ENCODE measurements at places on chromosomes 16 and 17.

GRCh38 chr16:2250652-2251295 is 613 bp downstream of the ECI1 start:
- DNase-seq = peak; percentile 53

- DNase-seq = peak; percentile 42
These were observed 22.9 kb upstream of the ZFPM1 start for GRCh38 chr16:88430185-88430523.

- DNase-seq = no peak
These were observed 97.4 kb upstream of the CIBAR2 start for GRCh38 chr16:85209526-85210121.

GRCh38 chr17:82941021-82942001 is 101.5 kb upstream of the ZNF750 start:
- no peak for DNase-seq

DNA sequence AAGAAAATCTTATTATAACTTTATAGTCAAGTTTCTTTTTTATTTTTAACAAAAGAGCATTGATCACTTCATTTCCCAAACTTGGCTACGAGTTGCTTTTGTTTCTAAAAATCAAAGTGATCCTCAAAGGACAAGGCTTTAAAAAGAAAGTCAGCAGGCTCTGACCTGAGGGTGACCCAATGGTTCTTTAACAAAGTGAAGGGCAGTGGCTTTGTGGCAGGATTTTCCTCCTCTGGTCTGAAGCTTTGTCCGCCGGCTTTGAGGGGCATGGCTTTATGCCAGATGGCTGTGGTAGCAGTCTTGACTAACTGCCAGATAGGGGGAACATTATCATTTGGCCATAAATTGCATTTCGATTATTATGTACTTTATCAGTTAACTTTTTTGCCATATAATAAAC is 28.5 kb downstream of the IQCK start:
- DNase-seq = peak; percentile 9

DNA sequence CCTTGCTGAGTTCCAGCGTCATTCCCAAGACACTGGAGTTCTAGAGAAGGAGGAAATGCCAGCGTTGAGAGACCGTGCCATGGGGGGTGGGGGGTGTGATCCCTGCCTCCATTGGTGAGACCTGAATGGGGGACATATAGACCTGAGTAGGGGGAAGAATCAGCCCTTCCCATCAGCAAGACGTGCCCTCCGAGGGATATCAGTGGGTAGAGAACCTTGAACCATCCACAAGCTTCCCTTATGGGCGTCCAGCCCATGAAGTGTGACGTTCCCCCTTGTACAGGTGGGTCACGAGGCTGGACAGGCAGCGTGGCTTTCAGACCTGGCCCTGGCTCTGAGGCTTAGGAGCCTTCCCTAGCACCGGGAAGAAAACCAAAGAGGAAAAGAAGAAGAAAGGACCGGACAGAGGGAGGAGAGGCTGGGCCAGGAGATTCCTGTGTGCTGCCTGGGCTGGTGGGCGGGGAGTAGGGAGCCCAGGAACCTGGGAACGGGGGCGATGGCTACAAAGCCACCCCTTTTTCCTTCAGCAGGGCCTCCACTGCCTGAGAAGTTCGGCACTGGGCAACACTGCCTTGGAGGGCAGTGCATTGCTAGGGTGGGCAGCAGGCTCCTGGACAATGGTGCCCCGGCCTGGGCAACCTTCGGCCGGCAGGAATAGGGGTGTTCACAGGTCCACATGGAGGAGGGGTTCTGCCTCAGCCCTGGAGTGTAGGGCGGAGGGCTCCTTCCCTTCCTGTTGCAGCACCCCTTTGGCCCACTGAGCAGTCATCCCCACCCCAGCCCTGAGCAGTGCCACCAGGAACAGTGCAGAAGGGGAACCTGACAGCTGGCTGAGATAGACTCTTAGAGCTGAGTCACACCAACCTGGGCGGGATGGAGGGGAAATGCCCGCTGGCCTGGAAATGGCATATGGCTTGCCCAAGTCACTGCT is 7.2 kb downstream of the RAB11FIP4 start:
- DNase-seq = no peak

DNA sequence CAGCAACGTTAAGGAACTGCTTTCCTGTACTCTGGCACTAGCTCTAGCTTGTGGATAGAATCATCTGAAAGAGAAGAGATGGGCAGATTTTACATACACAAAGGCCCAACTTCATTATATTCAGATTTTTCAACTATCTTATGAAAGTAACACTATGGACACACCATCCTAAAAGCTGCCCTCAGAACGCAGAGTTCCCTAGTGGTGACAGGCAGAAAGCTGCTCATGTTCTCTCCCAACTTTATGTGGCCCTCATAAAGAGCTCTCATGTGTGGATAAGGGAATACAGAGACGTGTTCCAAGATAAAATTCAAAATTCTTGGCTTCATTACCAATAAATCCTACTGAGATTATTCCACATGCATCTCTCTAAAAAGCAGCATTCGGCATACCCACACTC is 1.5 kb downstream of the CFAP20 start:
- no peak for DNase-seq

DNA sequence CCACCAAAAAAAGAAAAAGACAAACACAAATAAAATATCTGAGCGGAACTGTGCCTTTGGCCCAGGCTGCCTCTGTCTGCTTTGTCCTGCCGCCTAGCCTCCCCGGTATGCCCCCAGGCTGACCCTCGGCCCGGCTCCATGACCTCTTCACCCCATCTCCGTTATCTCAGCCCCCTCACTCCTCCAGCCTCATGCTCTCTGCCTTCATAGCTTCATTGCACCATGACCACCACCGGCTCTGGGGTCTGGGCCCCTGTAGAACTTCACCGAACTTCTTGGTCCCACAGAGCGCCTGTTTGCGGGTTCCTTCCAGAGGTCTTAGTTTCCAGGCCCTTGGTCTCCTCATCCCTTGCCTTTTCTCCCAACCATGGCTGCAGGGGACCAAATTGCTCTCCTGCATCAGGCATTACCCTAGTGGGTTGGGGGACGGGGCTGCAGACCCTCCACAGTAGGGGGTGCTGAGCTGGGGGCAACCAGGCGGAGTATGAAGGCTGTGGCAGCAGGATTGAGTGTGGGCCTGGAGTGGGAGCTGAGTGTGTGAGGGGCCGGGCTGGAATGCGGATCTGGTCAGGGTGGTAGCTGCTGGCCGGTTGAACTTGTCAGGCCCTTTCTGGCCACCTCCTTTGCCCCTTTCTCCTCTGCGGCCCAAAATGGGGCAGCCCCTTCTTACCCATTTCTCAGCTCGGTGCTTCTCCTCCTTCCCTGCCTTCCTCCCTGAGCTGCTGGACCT is 6.9 kb downstream of the HIRIP3 start:
- DNase-seq = no peak

DNA sequence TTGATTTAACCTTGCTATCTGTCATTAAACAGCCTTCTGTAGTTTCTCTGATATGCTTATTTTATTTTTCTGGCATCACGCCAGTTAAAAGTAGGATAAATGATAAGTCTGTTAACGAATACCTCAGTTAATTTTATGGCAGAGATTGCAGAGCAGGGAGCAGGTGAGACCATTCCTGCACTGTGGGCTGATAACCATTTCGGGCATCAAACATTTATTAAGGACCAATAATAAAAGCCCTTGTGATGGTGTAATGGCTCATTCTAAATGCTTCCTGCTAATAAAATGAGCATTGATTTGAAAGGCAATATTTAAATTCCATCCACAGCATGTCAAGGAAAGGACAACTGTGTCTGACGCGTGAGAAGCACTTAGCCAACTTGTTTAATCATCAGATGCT is 94.1 kb downstream of the ASIC2 start:
- no peak for DNase-seq

- DNase-seq = no peak
These were observed 6.6 kb downstream of the UBALD1 start for GRCh38 chr16:4607841-4608703.

- DNase-seq = no peak
These were observed 10.9 kb upstream of the FAM83G start for GRCh38 chr17:19015428-19015827.

GRCh38 chr17:81241648-81242420 is 2.7 kb downstream of the NDUFAF8 start:
- peak; percentile 50 for DNase-seq

DNA sequence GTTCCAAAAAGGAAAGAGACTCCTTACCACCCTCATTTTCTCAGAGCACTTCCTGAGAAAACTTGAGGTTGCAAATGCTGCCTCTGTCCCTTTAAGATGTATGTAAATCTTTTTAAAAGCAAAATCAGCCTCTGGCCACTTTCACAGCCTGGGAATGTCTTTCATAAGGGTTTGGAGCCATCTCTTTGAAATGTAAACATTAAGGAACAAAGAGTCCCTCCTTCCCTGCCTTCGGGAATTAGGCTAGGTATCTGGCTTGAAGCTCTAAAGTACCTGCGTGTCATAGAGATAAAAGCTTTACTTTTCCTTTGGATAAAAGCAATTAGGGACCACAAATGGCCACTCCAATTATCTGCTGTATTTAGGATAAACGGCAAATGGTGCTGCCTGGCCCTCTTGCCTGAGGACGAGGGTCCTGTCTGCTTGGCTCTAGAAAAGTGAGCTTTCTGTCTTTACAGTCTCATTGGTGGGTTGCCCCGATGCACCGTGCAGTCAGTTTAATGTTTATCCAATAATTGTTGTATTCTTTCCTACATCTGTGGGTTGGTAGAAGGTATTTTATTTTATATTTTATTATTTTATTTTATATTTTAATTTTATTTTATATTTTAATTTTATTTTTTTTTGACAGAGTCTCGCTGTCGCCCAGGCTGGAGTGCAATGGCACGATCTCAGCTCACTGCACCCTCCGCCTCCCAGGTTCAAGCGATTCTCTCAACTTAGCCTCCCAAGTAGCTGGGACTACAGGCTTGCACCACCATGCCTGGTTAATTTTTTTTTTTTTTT is 23.9 kb downstream of the NLRC3 start:
- DNase-seq = no peak

GRCh38 chr17:41103896-41104295 is 1.3 kb upstream of the KRTAP4-9 start:
- no peak for DNase-seq

- DNase-seq = no peak
These were observed 30.7 kb upstream of the ICAM2 start for GRCh38 chr17:64051153-64051552.

- peak; percentile 73 for DNase-seq
These were observed 7.6 kb downstream of the EPX start for GRCh38 chr17:58200024-58200633.

DNA sequence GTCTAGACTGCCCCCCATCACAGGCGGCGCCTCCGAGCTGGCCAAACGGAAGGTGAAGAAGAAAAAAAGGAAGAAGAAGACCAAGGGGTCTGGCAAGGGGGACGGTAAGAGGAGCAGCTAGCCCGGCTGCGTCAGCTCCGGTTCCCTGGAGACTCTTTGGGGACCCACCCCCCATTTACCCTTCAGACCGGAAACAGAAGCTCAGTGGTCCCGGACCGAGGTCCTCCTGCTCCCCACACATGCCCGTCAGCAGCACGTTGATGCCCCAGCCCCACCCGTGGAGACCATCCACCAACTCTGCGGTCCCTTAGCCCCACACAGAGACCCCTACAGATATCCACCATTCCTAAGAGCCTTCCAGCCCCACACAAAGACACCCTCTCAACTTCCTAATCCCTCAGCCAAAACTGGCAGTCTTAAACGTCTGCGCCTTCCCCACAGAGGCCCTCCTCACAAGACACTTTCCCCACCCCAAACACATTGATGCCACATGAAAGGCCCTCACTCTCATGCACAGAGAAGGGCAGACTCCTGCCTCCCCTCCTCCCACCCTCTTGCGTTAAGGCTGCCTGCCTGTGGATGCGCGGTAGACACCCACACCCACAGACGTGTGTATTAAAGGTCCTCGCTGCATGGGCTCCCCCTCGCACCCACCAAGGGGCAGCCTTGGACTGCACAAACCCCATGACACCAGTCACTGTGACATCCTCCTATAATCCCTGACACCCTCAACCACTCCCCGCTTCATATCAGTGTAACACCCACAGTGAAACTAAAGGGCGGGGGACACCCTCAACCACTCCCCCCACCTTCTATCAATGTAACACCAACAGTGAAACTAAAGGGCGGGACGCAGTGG is 58.2 kb upstream of the RPH3AL start:
- DNase-seq = no peak

DNA sequence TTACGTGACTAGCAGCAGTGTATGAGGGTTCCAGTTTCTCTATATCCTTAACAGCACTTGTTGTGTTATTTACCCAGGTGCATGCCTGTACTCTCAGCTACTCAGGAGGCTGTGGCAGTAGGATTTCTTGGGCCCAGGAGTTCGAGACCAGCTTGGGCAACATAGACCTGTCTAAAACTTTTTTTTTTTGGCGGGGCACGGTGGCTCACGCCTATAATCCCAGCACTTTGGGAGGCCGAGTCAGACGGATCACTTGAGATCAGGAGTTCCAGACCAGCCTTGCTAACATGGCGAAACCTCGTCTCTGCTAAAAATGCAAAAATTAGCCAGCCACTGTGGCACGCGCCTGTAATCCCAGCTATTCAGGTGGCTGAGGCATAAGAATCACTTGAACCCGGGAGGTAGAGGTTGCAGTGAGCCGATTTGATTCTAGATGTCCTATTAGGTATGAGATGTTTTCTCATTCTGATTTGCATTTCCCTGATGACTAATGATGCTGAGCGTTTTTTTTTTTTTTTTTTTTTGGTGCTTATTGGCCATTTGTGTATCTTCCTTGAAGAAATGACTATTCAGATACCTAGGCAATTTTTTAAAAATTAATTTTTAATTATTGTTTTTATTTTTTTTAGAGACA is 13.4 kb downstream of the CASC3 start:
- no peak for DNase-seq

- DNase-seq = no peak
These were observed 44.7 kb upstream of the LGALS9 start for GRCh38 chr17:27586203-27586721.

GRCh38 chr16:50671644-50672260 is 9.4 kb downstream of the SNX20 start:
- peak; percentile 80 for DNase-seq

DNA sequence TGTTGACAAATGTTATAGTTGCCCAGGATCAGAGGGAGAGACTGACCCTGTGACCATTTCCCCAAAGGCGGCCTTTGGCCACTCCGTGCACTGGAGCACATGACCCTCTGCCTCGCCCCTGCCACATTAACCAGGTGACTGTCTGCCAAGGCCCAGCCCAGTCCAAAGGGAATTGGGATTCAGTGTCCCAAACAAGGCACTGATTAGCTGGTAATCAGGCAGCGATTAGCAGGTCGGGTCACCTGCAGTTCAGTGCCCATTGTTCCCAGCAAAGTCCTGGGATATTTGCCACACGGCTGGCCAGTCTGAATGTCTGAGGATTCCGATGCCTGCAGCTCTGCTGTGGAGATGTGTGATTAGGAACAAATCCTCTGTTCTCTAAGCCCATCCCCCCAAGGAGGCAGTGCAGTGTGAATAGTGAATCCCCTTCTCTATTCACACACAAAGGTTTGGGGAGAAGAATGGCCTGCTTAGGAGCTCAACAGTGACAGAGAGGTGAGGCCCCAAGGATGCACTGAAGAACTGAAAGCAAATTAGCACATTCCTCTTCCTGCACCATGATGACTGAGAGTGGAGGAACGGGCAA is 123.1 kb upstream of the MAF start:
- DNase-seq = no peak
